ENCODE measurements at places on chromosomes 2 and 18. TPM values are rescaled to one million over a fixed set of nuclear protein-coding genes. Genes with fewer than 3 reads are reported as not detected.

- no peak overlapping the region for H3K4me3 ChIP-seq
- peaks cover 1% of the 10 kb centered on the region for H3K27me3 ChIP-seq
- DNase-seq, result no peak
- no peak overlapping the region for H3K27ac ChIP-seq
- H3K4me1 ChIP-seq, result no peaks in the 10 kb centered on the region
Measured at GRCh38 chr18:45467293-45467692, 148.0 kb upstream of the SLC14A2 start.

SCG2 gene
- total RNA-seq, result 0.56 TPM

GRCh38 chr2:62443471-62443870 is 62.5 kb downstream of the TMEM17 start:
- no peak for DNase-seq
- H3K27ac ChIP-seq, result no peak overlapping the region
- no peaks in the 10 kb centered on the region for H3K4me1 ChIP-seq
- H3K27me3 ChIP-seq, result peaks cover 37% of the 10 kb centered on the region
- H3K36me3 ChIP-seq, result no peaks in the 10 kb centered on the region
- no peak overlapping the region for H3K4me3 ChIP-seq

GRCh38 chr2:26245810-26246209 is 1.1 kb downstream of the HADHB start:
- no peaks in the 10 kb centered on the region for H3K27me3 ChIP-seq
- H3K36me3 ChIP-seq, result no peaks in the 10 kb centered on the region
- H3K4me3 ChIP-seq, result peak overlapping the region; percentile 91
- peak; percentile 40 for DNase-seq
- no peak overlapping the region for H3K27ac ChIP-seq

DNA sequence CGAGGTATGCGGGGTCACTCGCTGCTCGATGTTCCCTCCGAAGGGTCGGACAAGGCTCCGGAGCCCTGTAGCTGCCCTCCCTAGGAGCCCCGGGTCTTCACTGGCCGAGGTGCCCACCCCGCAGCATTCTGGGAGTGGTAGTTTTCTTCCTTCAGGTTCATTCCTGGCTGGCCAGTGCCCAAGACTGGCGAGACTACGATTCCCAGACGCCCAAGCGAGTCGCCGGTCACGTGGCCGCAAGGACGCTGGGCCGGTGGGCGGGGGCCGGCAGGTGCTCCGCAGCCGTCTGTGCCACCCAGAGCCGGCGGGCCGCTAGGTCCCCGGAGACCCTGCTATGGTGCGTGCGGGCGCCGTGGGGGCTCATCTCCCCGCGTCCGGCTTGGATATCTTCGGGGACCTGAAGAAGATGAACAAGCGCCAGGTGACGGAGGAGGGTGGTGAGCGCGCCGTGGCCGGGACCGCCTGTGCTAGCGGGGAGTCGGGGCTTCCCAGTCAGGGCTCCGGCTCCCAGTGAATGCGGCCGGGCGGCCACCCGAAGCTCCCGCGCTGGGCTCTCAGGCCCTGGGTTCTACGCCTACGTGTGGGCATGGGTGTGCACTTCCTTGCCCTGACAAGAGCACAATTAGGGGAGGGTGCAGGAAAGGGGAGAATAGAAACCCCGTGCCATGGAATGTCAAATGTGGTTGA is at the start of gene SEC11C:
Gene SEC11C, plus strand, starts transcription at position 270 of the 687 bp plus-strand sequence. Its CDS starts 65 bp downstream, at position 335.
- H3K27me3 ChIP-seq, result peaks cover 10% of the 10 kb centered on the region
- DNase-seq, result peak; percentile 94
- H3K27ac ChIP-seq, result peak within 1 kb of the TSS; percentile 68
- no peaks in the 10 kb centered on the region for H3K36me3 ChIP-seq

GRCh38 chr18:65942854-65943253 is 192.0 kb downstream of the CDH7 start:
- no peaks in the 10 kb centered on the region for H3K4me1 ChIP-seq
- H3K27ac ChIP-seq, result no peak overlapping the region
- H3K36me3 ChIP-seq, result no peaks in the 10 kb centered on the region
- H3K4me3 ChIP-seq, result no peak overlapping the region
- no peak for DNase-seq
- H3K27me3 ChIP-seq, result no peaks in the 10 kb centered on the region

CIB4 gene
- not detected for total RNA-seq

SAG gene
- total RNA-seq, result not detected

AFG3L2 gene
- 65.5 TPM for total RNA-seq

GRCh38 chr2:191302459-191303139 is 57.4 kb downstream of the MYO1B start:
- peaks cover 12% of the 10 kb centered on the region for H3K36me3 ChIP-seq
- peaks cover 42% of the 10 kb centered on the region for H3K4me1 ChIP-seq
- H3K27me3 ChIP-seq, result no peaks in the 10 kb centered on the region

GRCh38 chr2:173056705-173057364 is 18.8 kb upstream of the MAP3K20 start:
- DNase-seq, result no peak
- H3K36me3 ChIP-seq, result no peaks in the 10 kb centered on the region
- H3K27ac ChIP-seq, result no peak overlapping the region
- H3K4me1 ChIP-seq, result peaks cover 11% of the 10 kb centered on the region

DNA sequence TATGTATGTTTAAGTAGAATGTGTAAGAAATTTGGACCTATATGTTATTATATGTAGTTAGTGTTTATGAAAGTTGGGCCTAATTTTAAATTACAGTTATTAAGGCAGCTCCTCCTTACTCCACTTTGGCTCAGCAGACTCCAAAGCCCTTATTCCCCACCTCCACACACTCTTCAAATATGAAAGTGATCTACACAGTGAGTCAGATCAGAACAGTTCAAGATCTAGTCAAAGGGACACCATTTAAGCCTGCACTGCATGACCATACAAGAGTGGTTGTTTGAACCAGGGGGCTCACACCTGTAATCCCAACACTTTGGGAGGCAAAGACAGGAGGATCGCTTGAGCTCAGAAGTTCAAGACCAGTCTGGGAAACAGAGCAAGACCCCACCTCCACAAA is 21.2 kb upstream of the PMAIP1 start:
- peaks cover 12% of the 10 kb centered on the region for H3K4me1 ChIP-seq
- H3K4me3 ChIP-seq, result no peak overlapping the region
- no peak overlapping the region for H3K27ac ChIP-seq
- no peaks in the 10 kb centered on the region for H3K27me3 ChIP-seq
- peak; percentile 69 for DNase-seq

- no peak overlapping the region for H3K27ac ChIP-seq
- H3K4me1 ChIP-seq, result peaks cover under 1% of the 10 kb centered on the region
- H3K4me3 ChIP-seq, result no peak overlapping the region
- DNase-seq, result no peak
- no peaks in the 10 kb centered on the region for H3K36me3 ChIP-seq
Measured at GRCh38 chr18:57910817-57911216, 107.7 kb upstream of the ATP8B1 start.

DNA sequence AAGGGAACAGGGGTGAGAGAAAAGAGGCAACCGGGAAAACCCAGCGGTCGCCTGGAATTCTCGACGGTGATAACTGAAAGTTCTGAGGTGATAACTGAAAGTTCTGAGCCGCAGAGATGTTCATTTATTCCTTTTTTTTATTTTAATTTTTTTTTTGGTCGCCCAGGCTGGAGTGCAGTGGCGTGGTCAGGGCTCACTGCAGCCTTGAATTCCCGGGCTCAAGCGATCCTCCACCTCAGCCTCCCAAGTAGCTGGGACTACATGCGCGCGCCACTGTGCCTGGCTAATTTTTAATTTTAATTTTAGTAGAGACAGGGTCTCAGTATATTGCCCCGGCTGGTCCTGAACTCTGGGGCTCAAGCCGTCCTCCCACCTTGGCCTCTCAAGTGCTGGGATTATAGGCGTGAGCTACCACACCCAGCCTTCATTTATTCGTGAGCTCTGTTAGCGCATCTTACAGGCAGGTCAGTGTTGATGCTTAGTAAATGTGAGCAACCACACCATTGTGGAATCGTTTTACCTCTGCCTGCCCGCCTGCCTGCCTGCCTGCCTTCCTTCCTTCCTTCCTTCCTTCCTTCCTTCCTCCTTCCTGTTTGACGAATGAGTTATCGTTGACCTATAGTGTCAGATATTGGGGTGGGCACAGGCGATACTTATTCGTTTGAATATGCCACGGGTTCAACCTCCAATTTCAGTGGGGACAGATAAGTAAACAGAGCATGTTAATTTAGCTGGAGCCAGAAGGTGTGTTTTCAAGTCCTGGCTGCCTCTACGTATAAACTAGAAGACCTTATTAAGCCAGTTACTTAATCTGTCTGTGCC is 557 bp upstream of the E2F6 start:
- H3K27me3 ChIP-seq, result peaks cover 8% of the 10 kb centered on the region
- peak overlapping the region; percentile 31 for H3K4me3 ChIP-seq
- H3K36me3 ChIP-seq, result peaks cover 4% of the 10 kb centered on the region

- no peaks in the 10 kb centered on the region for H3K36me3 ChIP-seq
- H3K27me3 ChIP-seq, result no peaks in the 10 kb centered on the region
- no peak overlapping the region for H3K27ac ChIP-seq
Measured at GRCh38 chr2:168736649-168737445, 65.6 kb upstream of the NOSTRIN start.

CIDEA gene
- not detected for total RNA-seq

FSHR gene
- total RNA-seq, result not detected

GRCh38 chr18:9366126-9366714 is 31.6 kb downstream of the TWSG1 start:
- DNase-seq, result peak; percentile 40
- H3K4me1 ChIP-seq, result peaks cover 8% of the 10 kb centered on the region
- no peak overlapping the region for H3K27ac ChIP-seq
- no peaks in the 10 kb centered on the region for H3K27me3 ChIP-seq
- H3K36me3 ChIP-seq, result peaks cover 46% of the 10 kb centered on the region

DNA sequence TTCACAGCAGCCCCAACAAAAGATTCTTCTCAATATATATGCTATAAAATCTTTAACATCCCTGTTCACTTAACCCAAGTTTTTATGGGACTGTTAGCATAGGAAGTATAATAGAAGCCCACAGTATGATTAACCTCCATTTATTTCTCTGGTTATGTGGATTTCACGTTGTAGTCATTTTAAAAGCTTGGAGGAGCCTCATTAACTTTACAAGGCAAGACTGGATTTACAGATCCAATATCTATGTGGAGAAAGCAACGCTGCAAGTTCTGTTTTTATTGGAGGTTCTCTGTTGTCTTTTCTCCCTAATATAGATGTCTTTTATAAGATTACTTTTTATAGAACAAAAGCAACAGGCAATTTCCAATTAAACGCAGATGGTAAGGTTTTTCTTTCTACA is 114.9 kb upstream of the SYT4 start:
- H3K27ac ChIP-seq, result no peak overlapping the region
- no peaks in the 10 kb centered on the region for H3K36me3 ChIP-seq
- H3K4me1 ChIP-seq, result no peaks in the 10 kb centered on the region
- no peaks in the 10 kb centered on the region for H3K27me3 ChIP-seq

- H3K27me3 ChIP-seq, result no peaks in the 10 kb centered on the region
- no peak for DNase-seq
- no peak overlapping the region for H3K4me3 ChIP-seq
Measured at GRCh38 chr2:68745006-68745405, 10.4 kb downstream of the ARHGAP25 start.

- H3K36me3 ChIP-seq, result no peaks in the 10 kb centered on the region
- H3K27ac ChIP-seq, result no peak overlapping the region
- peaks cover 6% of the 10 kb centered on the region for H3K4me1 ChIP-seq
- DNase-seq, result peak; percentile 5
- H3K4me3 ChIP-seq, result no peak overlapping the region
Measured at GRCh38 chr18:50009773-50010335, 185.1 kb downstream of the MYO5B start.

TUBB8B gene
- not detected for total RNA-seq

- H3K36me3 ChIP-seq, result no peaks in the 10 kb centered on the region
- H3K27ac ChIP-seq, result no peak overlapping the region
- no peaks in the 10 kb centered on the region for H3K4me1 ChIP-seq
Measured at GRCh38 chr2:42770288-42771131, 6.6 kb upstream of the OXER1 start.

GRCh38 chr2:197293252-197294007 is 17.1 kb downstream of the ANKRD44 start:
- no peak overlapping the region for H3K4me3 ChIP-seq
- no peaks in the 10 kb centered on the region for H3K27me3 ChIP-seq

GRCh38 chr2:7007846-7008741 is 90.9 kb downstream of the RNF144A start:
- no peak overlapping the region for H3K4me3 ChIP-seq

IL1RN gene
- not detected for total RNA-seq

GRCh38 chr2:120802867-120803484 is 67.3 kb downstream of the GLI2 start:
- H3K27ac ChIP-seq, result no peak overlapping the region
- peaks cover 22% of the 10 kb centered on the region for H3K36me3 ChIP-seq
- peak; percentile 18 for DNase-seq

DNA sequence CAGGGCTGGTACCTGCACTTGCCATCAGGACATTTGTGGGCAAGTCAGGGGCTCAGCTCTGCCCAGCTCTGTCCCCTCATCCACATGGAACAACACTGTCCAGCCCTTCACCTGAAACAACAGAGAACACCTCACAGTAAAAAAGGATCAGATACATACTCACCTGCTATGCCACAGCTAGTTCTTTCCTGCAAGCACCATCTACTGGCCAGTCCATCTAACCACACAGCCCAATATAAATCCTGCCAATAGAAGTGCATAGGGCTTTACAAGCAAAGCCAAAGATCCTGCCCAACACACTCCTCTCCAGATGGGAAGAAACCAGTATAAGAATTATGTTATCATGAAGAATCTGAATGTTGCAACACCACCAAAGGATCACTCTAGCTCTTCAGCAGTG is 52.2 kb upstream of the GALNT13 start:
- no peak overlapping the region for H3K4me3 ChIP-seq
- H3K27me3 ChIP-seq, result no peaks in the 10 kb centered on the region
- H3K27ac ChIP-seq, result no peak overlapping the region
- H3K36me3 ChIP-seq, result no peaks in the 10 kb centered on the region
- H3K4me1 ChIP-seq, result no peaks in the 10 kb centered on the region

WIPF1 gene
- total RNA-seq, result 2.7 TPM

DNA sequence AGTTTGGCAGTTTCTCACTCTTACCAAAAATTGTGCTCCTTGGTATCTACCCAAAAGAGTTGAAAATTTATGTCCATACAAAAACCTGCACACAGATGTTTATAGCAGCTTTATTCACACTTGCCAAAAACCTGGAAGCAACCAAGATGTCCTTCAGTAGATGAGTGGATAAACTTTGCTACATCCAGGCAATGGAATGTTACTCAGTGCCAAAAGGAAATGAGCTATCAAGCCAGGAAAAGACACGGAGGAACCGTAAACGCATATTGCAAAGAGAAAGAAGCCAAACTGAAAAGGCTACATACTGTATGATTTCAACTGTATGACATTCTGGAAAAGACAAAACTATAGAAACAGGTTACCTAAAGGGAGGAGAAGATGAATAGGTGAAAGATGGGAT is 36.1 kb downstream of the TMEM163 start:
- peaks cover 5% of the 10 kb centered on the region for H3K27me3 ChIP-seq
- H3K36me3 ChIP-seq, result no peaks in the 10 kb centered on the region
- no peaks in the 10 kb centered on the region for H3K4me1 ChIP-seq
- no peak overlapping the region for H3K27ac ChIP-seq
- no peak overlapping the region for H3K4me3 ChIP-seq

GRCh38 chr2:126803434-126803775 is 95.3 kb upstream of the TEX51 start:
- H3K27ac ChIP-seq, result no peak overlapping the region
- no peaks in the 10 kb centered on the region for H3K4me1 ChIP-seq
- DNase-seq, result no peak
- H3K27me3 ChIP-seq, result no peaks in the 10 kb centered on the region

- no peaks in the 10 kb centered on the region for H3K4me1 ChIP-seq
- H3K27ac ChIP-seq, result no peak overlapping the region
- H3K36me3 ChIP-seq, result no peaks in the 10 kb centered on the region
- no peak overlapping the region for H3K4me3 ChIP-seq
Measured at GRCh38 chr2:11985817-11986566, 239.6 kb downstream of the LPIN1 start.

Measured in IMR-90 (cell line).